ENCODE measurements at places on chromosomes 12 and 14.

DNA sequence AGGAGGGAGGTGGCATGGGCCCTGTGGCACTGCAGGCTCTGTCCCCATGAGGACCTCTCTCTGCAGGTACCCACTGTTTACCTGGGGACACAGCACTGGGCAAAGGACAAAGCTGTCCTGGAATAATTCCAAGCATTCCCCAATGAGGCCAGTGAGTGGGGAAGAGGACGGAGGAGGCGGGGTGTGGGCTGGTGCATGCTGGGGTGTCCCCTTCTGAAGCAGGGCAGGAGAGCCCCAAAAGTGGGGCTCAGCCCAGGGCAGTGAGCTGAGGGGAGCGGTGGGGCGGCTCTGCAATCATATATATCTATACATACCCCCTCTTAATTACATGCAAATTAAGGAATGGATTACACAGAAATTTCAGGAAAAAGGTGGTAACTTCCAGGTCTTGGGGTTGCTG is 315.8 kb downstream of the ADGRD1 start:
- DNase-seq = no peak

- no peak for DNase-seq
Observed at GRCh38 chr14:100591453-100592371, 4.5 kb upstream of the BEGAIN start.

DNA sequence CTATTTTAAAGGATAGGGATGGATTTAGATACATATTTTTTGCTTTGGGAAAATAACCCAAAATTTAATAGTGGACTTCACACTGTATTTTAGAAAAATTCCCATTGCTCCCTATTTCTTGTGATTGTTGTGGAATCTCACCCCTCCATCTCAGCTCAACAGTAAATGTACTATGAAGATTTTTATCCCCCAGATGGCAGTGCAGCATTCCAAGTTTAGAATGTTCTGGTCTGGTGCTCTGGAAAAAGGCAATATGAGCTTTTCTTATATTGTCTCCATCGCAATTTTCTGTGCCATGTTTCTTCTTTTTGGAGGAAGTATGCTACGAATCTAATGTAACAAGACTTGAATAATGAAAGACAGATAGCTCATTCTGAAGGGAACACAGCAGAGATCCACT is 471.7 kb upstream of the SYT1 start:
- no peak for DNase-seq

DNA sequence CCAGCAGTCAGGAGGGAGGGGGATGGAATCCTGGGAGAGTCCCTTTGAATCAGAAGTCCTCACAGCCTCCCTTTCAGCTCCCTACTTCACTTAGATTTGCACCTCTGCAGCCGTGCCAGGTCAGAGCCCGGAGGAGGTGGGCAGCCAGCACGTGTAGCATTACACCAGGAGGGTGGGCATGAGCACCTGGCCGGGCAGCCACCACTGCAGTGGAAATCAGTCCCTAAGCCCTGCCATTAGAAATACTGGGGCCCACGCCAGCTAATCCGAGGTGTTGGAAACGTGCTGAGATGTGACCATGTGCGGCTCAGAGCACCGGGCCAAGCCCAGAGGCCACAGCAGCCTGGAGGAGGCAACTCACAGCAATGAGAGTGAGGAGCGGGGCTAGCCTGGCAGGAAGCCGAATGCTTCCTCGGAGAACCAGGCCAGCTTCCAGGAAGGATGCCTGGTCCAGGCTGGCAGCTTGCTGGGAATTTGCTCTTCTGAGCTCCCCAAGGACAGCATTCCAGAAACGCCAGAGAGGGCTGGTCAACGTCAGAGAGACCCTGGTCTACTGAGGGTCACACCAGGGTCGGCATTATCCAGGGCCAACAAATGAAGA is 9.4 kb upstream of the CACNA2D4 start:
- DNase-seq = no peak

GRCh38 chr12:99387661-99388060 is 259.9 kb upstream of the GARIN6 start:
- no peak for DNase-seq

GRCh38 chr14:78157494-78158437 is 12.4 kb upstream of the NRXN3 start:
- DNase-seq = no peak

DNA sequence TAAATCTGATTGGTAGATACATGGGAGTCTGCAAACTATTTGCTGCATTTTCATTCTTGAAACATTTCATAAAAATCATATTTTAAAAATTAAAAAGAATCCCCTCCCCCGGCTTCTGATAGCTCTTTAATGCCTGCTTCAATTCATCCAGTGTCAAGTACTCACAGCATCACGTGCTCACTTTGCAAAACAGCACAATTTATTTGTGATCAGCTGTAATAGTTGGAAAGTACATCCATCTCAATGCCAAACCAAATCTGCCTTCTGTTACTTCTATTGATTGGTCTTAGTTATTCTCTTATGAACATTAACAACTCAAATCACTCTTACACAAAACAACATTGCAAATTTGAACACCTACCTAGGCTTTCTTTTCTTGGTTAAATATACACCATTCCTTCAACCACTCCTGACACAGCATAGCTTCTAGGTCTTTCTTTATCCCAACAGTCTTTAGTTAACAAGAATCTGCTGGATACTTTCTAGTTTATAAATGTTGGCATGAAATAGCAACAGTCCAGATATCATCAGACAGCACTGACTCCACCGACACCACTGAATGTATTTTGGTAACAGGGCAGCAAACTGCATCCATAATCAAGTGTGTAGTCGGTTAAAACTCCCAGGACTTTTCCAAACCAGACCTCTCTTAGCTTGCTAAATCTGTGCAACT is 58.0 kb downstream of the PARP11 start:
- no peak for DNase-seq

DNA sequence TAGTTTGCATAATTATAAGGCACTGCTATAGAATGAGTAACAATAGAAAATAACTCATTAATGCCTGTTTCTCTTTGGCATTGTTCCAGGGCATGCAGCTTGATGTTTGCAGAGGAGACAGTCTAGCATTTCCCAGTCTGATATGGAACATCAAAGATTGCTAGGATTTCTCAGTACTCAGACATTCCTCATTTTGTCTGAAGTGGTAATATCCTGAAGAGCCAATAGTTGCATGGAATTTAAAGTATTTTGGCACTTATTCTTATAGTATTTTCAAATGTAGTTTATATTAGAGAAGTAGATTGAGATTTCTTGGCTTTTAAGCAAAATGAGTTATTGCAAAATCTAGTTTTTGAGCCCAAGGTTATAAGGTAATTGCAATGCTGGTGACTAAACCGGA is 337.3 kb upstream of the E2F7 start:
- peak; percentile 8 for DNase-seq

DNA sequence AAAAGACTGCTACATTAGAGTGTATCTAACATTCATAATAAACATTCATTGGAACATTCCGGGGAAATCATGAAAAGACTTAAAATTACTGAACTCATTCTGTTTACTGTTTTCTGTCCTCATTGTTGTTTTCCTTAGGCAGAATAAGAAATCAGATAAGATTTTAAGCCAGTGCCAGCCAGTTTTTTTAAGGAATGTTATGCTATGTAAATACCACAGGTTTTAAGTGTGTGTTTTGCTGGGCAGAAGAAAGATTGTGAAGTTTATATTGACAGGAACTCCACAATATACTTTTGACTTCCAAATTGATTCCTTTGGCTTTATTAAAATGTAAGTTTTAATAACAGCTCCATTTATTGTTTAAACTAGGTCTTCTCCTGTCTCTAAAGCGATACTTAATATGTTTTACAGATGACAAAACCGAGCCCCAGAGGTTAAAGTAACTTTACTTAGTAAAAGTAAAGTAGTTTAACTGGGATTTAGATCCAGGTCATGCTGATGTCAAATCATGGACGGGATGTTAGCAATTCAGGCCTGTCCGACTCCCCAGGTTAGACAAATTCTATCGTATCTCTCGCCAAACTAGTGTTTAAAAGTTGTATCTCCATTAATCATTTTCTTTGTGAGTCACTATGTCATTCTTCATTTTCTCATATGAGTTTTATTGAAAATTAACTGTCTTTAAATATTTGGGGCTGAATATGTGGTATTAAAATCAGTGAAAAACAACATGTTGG is 1.7 kb downstream of the LARP4 start:
- no peak for DNase-seq

GRCh38 chr14:30799933-30800332 is 74.4 kb upstream of the COCH start:
- no peak for DNase-seq

DNA sequence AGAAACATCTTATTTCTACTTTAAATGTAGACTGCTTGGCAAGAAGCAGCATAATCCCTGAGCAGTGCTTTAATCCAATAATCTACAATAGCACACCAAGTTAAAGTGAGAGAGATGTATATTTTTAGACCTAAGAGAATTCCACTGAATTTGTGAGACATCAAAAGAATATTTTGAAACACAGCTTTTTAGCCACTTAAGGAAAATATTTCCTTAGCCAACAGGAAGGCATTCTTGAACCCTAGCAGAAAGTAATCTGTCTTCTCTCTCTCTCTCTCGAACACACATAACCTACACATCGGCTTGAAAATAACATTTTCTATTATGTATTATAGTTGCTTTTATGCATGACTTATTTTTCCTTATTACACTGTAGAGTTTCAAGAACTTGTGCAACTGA is 34.0 kb downstream of the KITLG start:
- no peak for DNase-seq

DNA sequence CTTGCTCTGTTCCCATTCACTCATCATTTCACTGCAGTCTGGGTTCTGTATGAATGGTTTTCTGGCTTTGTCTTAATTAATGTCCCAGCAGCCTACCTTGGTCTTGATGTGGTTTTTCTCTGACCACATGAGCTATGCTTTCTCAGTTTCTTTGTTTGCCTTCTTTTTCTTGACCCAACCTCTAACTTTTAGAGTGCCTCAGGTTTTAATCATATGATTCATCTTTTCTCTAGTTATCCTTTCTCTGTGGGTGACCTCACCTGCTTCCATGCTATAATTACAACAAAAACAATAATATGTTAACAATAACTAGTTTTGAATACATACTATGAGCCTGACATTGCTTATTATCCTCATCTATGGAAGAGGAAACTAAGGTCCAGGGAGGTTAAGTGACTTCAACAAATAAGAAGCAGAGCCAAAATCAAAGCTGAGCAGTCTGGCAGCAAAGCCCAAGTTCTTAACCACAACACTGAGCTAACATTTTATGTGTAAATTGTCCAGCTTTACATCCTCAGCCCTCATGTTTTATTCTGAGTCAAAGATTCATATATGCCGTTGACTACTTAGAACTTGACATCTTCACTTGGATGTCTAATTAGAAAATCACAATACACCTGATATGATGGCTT is 4.7 kb upstream of the EPYC start:
- DNase-seq = no peak

GRCh38 chr12:89427508-89428156 is 75.3 kb upstream of the DUSP6 start:
- DNase-seq = no peak

DNA sequence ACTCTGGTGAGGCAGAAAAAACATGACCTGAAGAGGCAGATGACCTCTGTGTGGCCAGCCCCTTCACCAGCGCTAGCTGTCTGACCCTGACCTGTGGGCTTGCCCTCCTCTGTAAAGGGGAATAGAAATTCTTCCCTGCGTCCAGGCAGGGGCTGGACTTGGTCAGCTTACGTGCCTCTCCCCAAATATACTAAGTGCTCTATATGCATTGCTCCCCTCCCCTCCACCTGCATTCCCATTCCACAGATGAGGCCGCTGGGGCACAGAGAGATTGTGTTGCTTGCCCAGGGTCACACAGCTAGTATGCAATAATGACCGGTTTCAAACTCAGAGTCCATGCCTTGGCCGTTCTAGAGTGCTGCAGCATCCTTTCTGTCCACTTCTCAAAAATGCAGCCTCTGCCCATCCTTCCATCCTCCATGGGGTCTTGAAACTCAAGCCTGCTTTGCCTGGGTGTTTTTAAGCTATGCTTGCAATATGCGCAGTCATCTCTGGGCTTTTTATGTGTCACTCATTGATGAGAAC is 303.9 kb downstream of the CACNA1C start:
- no peak for DNase-seq

DNA sequence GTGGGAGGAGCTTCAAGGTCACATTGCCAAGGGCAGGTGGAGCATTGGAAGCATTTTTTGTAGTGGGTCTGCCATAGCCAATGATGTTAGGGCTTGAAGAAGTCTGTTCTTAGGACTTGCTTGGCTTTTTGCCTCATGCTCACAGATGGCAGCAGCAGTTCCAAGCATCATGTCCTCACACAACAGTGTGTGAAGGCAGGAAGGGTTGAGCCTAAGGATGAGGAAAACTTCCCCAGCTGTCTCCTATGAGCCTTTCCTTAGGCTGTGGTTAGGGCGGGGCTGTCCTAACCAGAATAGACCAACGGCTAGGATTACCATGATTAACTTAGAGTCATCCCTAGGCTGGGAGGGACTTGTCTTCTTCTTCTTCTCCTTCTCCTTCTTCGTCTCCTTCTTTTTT is 76.2 kb upstream of the KCNA1 start:
- DNase-seq = no peak

DNA sequence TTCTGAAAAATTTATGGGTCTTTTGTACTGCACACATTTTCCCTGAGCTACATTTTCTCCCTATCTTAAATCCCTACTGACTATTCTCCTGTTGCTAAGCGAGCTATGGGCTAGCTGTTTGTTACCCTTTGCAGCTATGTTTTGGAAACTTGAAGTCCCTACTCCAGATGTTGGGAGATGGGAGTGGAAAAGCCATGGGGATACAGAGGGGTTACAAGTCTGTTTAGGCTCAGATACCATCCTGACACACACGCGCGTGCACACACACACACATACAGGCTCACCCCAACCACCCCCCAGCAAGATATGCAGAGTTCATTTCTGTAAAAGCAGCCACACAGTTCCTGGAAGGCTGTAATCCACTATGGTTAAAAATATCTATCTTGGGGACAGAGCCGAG is 15.8 kb downstream of the ATP5MC2 start:
- DNase-seq = no peak

DNA sequence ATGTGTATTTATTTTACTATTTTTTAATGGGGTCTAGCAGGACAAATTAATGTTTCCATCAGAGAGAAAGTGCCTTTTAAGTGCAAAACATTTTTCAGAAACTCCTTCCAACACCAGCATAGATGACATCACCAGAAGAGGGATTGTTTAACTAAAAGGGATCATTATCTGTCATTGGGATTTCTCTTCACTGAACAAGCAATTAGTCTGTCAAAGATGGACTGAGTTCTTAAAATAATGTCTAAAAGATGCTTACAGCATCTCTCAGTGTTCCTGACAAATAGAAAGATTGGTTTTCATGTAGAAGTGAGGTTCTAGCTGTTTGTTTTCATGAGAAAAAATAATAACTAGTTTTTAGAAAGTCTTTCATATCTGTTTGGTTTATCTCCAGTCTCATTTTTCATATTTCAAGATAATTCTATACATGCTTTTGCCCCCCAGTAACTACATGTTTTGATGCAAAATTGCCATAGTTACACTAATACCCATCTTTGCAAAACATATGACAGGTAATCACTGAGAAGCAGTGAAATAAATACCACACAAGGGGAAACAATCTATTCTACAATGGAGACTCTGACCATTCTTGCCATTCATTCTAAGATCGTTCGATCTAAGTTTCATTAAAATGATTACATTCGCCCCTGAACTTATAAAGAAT is 850.3 kb downstream of the GALC start:
- DNase-seq = no peak

- DNase-seq = no peak
Observed at GRCh38 chr12:117658226-117658625, 296.8 kb upstream of the NOS1 start.

- no peak for DNase-seq
Observed at GRCh38 chr12:50066402-50066801, 9.0 kb downstream of the ASIC1 start.

GRCh38 chr12:49863946-49864797 is 21.3 kb upstream of the BCDIN3D start:
- no peak for DNase-seq

Measured in SHP77 (cell line).